ENCODE measurements at places on chromosomes 2 and 18.
A peak's percentile ranks its signal among the peaks of the same experiment; 100 is the strongest.

DNA sequence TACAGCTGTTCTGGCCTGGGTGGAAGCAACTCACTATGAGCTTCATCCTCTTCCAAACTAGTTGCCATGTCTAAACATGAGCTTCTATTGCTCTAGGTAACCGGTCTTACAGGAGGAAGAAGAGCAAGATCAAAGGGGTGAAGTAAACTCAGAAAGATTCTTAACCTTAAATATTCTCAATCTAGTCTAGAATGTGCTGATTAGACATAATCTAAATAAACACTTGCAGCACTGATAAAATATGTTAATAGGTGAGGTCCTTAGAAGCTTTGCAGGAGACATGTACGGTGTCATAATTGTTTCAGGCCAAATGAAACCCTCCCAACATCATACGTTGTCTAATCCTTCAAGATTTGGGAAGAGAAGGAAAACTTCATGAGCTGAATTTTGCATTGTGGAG lies 431.6 kb upstream of the FSHR start:
- DNase-seq: no peak

DNA sequence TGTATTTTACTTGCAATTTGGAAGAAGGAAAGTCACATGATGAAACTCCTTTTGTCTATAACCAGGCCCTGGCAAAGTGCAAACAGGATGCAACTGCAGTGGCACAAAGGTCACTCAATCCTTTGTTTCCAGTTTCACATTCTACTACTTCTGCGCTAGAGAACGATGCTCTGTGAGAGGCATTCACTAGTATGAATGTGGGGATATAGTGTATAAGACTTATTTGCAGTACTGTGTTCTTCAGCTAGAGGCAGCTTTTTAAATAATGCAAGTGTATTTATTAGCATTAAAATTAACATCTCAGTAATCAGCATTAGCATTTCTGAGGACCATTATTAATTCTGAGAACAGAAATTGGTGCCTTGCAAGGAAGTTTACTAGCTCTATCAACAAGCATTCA lies 68.9 kb downstream of the PRPF40A start:
- DNase-seq: no peak

GRCh38 chr2:65350651-65351056 lies 81.7 kb downstream of the SPRED2 start:
- DNase-seq: no peak

- no peak for DNase-seq
Measured at GRCh38 chr2:160694221-160694620, 200.6 kb upstream of the RBMS1 start.

DNA sequence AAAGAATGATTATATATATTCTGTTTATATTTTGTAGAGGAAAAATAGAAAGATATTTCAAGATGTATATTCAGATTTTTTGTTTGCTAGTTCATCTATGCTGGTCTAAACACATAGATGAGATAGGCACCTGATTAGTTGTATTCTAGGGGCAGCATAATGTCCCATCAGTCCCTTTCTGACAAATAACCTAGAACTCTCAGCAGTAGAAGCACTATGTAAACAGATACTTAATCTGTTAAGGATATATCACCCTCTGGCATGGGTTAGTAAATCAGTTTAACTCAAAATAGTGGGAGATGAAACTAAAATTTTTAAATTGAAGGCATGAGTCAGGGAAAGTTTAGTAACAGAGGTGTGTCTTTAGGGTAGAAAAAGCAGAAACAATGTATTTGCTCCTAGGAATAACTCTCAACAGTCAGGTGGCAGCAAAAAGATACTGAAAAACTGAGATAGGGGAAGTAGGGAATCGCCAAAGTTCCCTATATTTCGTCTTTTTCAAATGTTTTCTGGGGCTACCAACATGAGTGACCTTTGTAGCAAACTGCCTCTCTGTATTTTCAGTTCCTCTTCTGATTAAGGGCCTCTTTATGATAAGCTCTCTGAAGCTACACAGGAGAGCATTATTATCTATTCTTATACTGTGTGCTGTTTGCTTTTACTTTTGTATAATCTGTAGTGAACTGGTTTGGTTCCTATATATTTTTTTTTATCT lies 5.7 kb downstream of the PPP1R1C start:
- no peak for DNase-seq

- no peak for DNase-seq
Measured at GRCh38 chr2:188511346-188511745, 219.7 kb downstream of the GULP1 start.

GRCh38 chr2:66602341-66602740 lies 167.4 kb downstream of the MEIS1 start:
- DNase-seq: no peak

DNA sequence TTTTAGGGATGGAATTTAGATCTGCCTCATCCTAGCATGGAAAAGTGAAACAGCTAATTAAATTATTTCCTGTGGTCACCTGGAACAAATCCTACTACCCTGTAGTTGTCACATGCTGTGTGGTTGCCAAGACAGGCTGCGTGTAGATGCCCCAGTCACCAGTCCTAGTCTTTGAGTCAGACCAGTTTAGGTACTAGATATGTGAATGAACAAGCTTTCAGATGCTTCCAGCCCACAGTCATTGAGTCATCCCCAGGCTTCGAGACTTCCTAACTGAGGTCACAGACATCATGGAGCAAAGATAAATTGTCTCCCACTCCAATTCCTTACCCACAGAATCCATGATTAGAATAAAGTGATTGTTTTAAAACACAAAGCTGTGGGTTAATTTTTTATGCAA lies 35.8 kb upstream of the GRB14 start:
- no peak for DNase-seq

GRCh38 chr2:189657867-189658266 lies 3.4 kb upstream of the ASNSD1 start:
- DNase-seq: peak; percentile 53

DNA sequence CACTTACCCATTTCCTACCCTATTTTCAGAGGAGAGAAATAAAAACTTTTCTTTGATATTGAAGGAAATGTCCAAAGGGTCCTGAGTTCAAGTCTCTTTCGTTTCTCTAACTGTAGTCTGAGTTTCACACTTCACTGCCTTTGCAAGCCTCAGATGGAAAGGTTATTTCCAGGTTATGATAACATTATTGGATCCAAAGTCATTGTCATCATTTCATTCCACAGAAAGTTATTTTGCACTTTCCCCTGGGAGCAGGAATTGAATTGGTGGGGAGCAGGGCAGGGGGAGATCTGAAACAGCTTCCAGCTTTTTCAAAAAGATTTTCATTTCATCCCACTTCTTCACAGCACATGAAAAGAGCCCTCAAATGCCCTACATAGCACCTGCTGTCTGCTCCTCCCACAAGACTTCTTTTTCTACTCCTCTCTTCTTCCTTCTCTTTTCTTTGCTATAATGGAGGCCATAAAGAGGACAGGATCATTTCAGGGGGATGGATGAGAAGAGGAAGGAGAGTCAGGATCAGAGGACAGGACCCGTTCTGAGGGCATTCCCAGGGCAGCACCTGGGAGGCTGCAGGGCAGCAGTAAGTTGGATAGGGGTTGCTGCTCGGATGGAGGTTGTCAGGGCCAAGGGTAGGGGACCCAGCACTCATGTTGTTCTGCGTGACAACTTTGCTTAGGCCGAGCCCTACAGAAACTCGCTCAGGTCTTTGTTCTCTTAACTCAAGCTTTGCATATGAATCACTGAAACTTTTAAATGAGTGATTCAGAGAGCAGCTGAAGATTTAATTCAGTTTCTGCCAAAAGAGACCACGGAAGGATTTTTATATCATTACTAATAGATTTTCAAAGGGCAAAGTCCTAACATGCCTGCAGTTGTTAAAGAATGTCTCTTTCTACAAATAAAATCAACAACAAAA lies 11.4 kb upstream of the GALNT5 start:
- DNase-seq: no peak

- no peak for DNase-seq
Measured at GRCh38 chr2:141557329-141558095, 573.3 kb downstream of the LRP1B start.

DNA sequence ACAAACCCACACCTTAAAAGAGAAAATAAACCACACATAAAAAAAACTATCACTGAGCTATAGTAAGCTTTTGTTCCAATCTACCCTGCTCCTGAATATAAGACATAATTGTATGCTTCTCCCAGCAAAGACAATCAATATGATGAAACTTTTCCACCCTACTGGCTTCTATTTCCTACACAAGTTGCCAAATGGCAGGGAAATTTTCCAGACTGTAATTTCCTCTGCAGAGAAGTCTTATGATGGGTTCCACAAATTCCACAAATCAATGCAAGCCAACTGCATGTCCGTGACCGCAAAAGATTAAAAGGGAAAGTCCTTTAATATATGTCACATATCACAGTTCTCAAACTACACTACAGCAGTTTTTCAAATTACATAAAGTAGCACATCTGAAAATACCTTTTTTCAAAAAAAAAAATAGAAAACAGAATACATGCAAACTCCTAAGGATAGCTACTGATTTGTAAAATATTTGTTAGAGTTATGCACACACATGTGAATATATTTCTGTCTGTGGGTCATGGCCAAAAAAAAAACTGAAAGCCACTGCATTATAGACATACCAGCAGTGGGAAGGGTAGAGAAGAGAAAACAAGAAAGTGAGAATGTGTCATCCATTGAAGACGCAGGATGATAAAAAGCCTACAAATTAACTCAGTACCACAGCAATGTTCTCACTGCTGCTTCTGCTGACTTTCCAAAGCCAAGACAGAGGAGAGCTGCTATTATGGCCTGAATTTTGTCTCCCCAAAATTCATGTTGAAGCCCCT lies 61.4 kb downstream of the RPL31 start:
- no peak for DNase-seq

DNA sequence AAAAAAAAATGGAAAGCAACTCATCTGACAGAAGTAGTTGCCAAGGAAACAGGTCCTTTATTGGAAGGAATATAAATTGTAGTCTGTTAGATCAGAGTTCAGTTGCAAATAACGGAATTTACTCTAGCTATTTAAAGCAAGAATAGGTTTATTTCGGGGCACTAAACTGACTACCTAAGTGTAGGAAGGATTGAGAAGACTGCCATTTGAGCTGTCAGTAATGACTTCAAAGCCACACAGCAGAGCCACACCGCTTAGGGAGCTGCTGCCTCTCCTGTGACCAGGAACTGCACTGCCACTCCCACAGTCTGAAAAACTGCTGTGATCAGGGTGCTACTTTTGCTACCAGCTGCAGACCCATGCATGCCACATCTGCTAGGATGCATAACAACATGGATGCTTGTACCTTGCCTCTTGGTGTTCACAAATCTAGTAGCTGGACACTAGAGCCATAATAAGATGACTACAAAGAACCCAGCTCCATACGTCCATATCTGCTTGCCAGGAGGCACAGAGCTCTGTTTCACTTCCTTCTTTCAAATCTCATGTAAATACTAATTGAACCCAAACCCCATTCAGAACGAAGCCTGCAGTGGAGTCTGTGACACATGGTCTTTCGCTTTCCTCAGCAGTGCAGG lies 2.2 kb downstream of the DSG2 start:
- no peak for DNase-seq

All from activated naive CD8-positive, alpha-beta T cell treated with anti-CD3 and anti-CD28 coated beads, Interleukin-2, amount 10 ng/mL, durations not matched to agents 7 days and 5 days (primary cell).